Activated naive CD4-positive, alpha-beta T cell (primary cell): ENCODE measurements at places on chromosomes 5 and 9.

GRCh38 chr5:66769839-66770617 lies 173.8 kb downstream of the MAST4 start:
- DNase-seq = no peak

DNA sequence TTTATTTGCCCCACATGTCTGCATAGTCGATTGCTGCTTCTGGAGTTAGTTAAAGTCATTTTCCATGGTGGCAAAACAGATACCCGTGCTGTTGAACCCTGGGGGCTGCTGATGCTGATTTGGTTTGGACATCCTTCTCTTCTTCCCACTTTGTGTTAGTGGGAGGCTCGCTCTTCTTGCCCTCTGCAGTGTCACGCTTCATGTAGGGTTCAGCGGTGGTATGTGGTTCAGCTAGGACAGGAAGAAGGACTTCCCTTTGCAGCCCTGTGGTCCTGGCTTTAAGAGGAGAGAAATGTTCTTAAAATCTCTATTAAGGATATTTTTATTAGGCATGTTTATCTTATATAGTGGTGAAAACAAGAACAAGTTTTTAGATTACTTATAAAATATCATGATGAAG lies 36.2 kb downstream of the SLC36A1 start:
- no peak for DNase-seq

DNA sequence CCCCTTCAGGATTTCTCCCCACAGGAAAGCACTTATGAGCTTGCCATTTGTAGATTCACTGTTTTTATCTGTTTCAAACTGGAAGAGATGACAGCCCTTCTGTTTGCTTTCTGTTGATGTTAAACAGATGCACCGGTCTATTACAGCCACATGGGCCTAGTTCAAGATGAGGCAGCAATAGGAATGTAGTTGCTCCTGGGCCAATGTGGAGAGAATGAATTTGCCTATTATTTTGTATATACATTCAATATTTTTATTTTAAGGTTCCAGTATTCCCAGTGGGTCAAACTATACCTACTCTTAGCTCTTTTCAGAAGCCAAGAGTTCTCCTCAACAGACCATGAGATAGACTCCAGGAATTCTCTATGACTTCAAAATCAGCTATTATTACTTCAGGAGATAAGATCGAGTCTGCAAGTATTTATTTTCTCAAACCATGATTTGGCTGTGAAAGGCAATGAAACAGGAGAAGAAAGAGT lies 461.6 kb downstream of the RASEF start:
- no peak for DNase-seq

DNA sequence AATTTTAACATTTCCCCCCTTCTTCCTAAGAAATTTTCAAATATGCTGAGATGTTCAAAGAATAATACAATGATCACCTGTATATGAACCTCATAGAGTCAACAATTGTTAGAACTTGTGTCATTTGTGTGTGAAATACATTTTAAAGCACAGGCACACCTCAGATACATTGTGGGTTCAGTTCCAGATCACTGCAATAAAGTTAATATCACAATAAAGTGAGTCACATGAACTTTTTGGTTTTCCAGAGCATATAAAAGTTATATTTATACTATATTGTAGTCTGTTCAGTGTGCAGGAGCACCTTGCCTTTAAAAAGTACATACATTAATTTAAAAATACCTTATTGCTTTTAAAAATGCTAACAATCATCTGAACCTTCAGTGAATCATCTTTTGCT lies 50.0 kb downstream of the MCCC2 start:
- DNase-seq = no peak

DNA sequence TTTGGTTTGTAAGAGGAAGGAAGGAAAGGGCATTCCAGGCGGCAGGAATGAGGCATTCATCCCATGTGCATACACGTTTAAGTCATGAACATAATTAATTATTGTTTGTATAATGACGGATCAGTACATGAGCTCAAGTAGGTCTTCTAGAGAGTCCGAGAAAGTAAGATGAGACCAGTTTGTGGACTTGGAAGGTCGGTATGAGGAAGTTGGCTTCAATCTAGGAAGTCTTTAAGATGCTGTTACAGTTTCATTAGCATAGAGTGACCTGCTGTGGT lies 2.1 kb downstream of the GTF3C4 start:
- DNase-seq = no peak

- no peak for DNase-seq
Measured at GRCh38 chr9:135769489-135770202, 67.7 kb downstream of the KCNT1 start.

GRCh38 chr5:139140591-139141071 lies 57.5 kb downstream of the SIL1 start:
- DNase-seq = no peak

DNA sequence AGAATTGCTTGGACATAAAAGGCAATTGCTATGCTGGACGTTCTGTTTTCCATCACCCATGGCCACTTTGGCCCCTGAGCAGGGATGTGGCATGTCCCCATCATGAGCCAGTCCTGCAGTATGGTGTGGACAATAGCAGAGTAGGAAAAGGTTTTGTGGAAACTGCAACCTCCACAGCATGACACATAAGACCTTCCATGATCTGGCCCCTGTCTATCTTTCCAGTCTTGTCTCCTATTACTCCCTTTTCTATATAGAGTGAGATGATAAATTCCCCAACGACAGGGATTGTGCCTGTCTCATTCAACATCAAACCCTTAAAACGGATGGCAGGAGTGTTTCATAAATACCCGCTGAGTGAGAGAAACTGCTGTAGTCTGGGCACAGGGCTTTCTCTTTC lies 174.7 kb upstream of the PTCH1 start:
- no peak for DNase-seq

GRCh38 chr5:180401229-180401907 lies 48.2 kb upstream of the GFPT2 start:
- DNase-seq = no peak

DNA sequence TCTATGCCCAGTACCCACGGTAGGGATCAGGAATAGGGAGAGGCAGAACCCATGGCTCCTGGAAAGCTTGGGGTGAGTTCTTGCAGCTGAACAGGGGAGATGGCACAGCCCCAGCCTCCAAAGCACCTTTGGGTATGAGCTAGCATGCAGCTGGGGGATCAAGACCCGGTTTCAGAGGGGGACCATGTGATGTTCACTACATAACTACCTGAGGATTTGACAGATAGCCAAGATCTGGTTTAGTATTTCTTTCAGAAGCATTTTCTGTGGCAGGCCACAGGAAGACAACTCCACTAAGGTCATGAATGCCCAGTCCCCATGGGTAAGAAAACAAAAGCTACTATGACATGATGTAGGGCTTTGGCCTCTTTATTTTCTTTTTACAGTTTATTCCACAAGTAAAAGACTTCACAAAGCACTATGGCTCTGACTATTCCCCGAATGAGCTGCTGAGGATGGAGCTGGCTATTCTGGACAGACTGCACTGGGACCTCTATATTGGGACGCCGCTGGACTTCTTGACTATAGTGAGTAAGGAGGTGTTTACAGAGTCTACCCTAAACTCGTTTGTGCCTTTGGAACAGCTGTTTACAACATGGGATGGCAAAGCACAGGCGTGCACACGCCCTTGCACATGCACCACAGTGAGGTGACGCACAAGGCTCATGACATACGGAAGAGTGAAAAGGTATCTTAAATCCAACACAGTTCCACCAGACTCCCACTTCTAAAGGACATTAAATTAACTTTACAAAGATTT lies 3.4 kb downstream of the CCNI2 start:
- no peak for DNase-seq

- no peak for DNase-seq
Measured at GRCh38 chr5:96198356-96199058, 234.5 kb downstream of the PCSK1 start.

DNA sequence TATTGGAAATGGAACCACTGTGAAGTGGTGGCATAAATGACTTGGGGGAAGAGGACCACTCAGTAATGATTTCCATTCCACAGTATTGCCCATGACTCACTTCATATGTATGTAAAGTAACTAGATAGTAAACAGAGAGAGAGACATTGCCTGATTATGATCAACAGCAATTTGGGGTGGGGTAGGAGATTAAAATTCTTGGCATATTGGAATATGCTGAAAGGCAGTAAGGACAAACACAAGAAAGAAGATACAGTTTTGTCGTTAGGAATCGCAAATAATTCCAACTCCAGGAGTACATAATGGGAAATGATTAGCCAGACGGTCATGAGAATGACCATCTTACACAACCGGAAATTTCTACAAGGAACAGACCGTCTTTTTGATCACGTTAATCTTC lies 1.5 kb upstream of the HMGCS1 start:
- no peak for DNase-seq
